ENCODE measurements at places on chromosomes 16 and 17.

- no peak for DNase-seq
Measured at GRCh38 chr17:81898029-81898866, 3.8 kb upstream of the NPB start.

DNA sequence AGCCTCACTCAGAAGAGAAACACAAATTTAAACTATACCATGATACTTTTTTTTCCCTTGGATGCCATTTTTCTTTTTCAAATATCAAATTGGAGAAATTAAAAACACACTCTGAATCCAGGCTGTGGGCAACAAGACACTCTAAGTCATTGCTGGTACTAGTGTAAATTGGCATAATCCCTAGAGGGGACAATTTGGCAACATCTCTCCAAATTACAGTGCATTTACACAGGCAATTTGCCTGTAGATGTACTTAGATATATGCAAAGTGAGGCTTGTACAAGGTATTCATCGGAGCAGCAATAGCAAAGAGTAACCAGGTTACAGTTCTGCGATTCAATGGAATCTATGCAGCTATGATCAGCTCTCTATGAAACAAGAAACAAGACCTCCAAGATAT is 6.7 kb upstream of the GUCY2D start:
- no peak for DNase-seq

GRCh38 chr16:85872734-85873133 is 26.2 kb upstream of the IRF8 start:
- no peak for DNase-seq

DNA sequence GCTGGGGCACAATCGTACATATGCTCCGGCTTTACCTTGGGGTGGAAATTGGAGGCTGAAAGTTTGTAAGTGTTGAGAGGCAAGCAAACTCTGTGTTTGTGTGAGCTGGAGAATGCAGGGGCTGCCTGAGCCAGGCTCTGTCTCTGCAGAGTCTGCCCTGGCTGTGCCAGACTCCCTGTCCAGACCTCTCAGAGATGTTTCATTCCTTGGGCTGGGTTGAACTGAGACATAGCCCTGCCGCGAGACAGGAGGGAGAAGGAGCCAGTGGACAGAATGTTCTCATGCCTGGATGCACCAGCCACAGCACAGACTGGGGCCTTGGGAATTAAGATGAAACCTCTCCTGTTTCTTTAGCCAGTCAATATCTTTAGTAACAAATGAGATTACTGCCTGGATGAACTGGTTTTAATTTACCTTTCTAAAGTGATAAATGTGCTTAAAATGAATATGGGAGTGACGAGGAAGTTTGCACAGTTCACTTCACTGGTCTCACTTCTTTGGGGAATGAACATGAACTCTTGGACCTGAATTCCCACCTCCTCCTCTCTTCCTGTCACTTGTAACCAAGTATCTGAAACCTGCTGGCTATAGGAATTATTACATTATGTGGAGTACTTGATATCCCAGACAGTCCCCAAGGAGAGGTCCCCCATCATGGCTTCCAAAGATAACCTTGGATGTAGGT is 40.1 kb downstream of the YPEL2 start:
- DNase-seq: no peak

DNA sequence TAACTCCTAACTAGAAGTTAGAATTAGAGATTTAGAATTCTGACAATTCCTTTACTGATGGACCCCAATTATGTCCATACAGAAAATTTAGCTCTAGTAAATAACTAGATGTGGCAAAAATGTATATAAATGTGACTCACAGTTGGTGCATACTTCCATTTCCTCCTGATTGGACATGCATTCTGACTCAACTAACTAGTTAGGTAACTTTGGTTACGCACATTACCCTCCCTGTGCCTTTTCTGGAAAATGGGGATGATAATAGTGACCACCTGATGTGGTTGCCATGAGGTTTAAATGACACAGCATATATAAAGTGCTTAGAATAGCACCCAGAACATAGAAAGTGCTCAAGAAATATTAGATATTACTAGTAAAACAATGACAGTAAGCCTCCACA is 550.0 kb upstream of the SALL1 start:
- DNase-seq: no peak

GRCh38 chr17:75267411-75268232 is 3.4 kb downstream of the MIF4GD start:
- DNase-seq: no peak

DNA sequence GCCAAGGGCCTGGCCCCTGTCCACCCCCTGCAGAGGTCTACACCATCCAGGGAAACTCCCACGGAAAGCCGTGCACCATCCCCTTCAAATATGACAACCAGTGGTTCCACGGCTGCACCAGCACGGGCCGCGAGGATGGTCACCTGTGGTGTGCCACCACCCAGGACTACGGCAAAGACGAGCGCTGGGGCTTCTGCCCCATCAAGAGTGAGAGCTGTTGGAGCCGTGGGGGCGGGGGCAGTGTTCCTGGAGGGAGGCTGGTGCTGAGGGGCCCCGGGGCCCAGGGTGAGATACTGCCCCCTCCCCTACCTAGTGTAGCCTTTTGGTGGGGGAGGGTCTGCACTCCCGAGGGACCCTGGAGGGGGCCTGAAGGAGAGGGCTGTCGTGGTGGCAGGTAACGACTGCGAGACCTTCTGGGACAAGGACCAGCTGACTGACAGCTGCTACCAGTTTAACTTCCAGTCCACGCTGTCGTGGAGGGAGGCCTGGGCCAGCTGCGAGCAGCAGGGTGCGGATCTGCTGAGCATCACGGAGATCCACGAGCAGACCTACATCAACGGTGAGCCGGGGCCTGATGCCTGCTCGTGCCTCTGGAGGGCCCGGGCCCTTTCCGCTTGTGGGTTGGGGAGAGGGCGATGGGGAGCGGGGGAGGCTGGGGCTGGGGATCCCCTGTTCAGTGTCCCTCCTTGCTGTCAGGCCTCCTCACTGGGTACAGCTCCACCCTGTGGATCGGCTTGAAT is 38.8 kb downstream of the MRC2 start:
- DNase-seq: no peak

- no peak for DNase-seq
Measured at GRCh38 chr17:78973792-78974520, 5.8 kb downstream of the LGALS3BP start.

- no peak for DNase-seq
Measured at GRCh38 chr16:55341681-55342080, 17.7 kb downstream of the IRX6 start.

DNA sequence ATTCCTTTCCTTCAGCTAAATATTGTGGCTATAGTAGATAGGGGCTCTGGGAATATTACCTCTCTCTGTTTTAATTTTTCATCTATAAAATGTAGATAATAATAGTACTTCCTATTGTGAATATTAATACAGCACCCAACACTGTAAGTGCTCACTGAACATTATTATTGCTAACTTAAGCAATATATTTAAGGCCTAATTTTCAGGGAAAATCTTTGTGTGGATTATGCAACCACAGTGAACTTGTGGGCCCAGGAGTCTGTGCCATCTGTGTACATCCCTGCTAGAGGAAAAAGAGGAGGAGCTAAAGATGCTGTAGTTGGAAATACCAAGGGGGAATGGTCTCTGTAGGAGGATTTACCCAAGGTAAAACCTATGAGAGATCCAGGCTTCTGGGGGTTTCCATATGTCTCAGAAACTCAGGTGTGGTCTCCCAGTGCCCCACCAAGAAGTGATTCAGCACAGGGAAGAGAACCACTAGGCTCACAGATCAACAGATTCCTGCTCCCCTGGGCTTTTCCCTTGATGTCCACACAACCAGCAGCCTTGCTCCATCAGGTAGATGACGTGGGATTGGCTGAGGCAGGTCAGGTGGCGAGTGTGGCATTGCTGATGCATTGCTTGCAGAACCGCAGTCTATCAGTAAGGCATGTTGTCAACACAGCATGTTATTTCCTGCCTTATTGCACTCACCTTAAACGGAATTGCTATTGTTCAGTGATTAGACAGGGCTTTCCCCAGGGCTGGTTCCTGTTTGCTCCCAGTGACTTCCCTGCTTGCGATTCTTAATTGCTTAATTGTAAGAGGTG is 1.6 kb upstream of the N4BP1 start:
- DNase-seq: no peak

DNA sequence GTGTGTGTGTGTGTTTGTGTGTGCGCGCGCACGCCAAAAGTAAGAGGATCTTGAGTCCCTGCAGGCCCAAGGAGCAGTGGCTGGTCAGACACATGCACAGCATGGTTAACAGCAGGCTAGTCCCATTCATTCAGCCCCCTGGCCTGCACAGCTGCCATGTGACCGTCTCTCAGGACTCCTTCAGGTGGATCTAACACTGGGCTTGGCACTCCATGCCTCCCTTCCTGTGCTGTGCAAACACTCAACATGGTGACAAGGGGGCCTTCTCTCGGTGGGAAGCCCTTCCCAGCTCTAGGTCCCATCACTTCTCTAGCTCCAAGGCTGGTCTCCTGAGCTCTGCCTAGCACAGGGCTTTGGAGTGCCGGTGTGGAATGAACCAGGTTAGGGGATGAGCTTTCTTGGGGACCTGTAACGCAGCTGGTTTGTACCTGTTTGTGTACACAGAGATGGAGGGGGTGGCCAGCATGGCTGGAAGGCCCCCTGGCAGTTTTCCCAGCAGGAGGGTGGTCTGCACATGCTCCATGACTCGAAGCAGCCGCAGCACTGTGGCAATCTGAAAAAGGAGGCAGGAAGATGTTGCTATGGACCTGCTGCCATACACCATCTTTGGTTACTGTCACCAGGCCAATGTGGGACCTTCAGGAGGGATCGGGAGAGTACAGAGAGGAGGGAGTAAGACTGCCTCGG is 69.4 kb upstream of the GCSH start:
- no peak for DNase-seq

DNA sequence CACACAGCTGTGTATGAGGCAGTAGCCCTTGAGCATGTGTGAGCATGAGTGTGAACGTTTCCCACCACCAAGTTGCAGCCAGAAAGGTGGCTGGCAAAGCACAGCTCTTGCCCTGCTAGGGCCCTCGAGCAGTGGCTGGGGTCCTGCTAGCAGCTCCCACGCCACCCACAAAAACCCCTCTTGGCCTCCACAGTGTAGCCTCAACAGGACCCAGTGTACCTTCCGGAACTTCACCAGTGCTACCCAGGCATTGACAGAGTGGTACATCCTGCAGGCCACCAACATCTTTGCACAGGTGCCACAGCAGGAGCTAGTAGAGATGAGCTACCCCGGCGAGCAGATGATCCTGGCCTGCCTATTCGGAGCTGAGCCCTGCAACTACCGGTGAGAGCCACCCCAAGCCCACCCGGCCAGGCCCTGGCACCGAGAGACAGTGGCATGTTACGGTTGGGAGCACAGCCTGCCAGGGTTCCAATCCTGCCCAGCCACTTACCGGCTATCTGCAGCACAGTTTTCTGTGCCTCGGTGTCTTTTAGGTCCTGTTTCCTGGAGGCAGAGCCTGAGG is 53.1 kb downstream of the SCNN1B start:
- no peak for DNase-seq

GRCh38 chr17:50364715-50365114 is 8.3 kb downstream of the MRPL27 start:
- DNase-seq: no peak

All from OCI-LY7 (cell line).